NCI-H1092 treated with DMSO at 0.1 percent for 48 hours (cell line): ENCODE measurements at places on chromosomes 3 and 15.

DNA sequence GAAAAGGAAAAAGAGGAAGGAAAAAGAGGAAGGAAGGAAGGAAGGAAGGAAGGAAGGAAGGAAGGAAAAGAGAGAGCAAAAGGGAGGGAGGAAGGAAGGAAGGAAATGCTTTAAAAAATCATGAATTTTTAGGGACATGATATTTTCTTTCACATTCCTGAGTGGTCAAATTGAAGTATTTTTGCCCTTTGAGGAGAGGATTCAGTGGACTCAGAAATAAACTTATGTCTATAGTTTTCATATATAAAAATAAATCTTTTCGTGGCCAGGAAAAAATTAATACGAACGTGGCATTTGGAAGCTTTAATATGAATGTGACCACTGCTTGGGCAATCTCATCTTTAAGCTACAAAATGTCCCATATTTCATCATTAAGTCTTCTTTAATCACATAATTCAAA lies 183.0 kb upstream of the TMCO5A start:
- no peak for DNase-seq

- DNase-seq, result no peak
Measured at GRCh38 chr3:180184816-180185215, 148.1 kb upstream of the PEX5L start.

DNA sequence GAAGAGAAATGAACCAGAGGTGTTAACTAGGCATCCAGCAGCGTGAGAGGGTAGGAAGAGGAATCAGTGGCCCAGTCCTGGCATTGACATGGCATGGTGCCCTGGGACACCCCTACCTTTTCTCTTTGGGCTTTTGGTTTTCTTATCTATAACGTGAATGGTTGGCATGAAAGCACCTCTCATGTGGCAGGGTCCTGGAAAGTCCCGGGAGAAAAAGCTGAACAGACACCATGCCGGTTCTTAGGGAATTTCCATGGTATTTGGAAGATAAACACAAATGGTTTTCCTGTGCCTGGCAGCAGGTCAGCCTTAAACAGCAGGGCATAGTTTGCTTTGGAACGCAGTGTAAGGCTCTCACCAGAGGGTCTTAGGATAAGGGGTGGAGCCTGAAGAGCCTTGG lies 15.4 kb downstream of the ARNT2 start:
- no peak for DNase-seq

DNA sequence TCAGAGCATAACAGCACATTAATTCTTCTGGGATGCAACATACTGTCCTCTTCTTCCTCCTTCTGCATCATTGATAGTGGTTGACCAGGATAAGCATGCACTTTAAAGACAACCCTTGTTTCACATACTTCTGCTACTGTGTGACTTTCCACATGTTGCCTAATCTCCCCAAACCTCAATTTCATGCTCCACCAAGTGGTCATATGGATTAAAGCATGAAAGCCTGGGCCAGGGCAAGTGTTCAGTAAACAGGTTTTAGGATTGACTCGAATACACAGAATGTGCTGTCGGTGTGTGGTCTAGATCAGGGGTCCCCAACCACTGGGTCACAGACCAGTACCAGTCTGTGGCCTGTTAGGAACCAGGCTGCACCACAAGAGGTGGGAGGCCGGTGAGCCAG lies 22.5 kb upstream of the BFSP2 start:
- peak; percentile 21 for DNase-seq

DNA sequence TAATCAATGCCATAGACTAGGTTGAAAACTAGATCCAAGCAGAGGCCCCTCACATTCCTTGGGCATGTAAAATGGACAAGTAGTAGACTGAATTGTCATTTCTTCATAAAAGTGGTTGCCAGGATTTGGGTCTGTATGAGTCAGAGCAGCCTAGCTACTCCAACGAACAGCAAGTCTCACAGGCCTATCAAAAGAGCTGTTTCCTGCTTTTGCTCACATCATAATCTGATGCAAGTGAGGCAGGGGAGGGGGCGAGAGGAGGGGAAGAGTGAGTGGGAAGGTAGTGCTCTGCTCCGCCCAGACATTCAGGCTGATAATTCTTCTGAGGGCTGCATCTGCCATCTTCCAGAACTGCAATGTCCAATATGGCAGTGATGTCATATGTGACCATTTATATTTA lies 228.9 kb upstream of the PRICKLE2 start:
- no peak for DNase-seq

GRCh38 chr3:167773584-167773983 lies 38.1 kb downstream of the SERPINI1 start:
- DNase-seq, result no peak

DNA sequence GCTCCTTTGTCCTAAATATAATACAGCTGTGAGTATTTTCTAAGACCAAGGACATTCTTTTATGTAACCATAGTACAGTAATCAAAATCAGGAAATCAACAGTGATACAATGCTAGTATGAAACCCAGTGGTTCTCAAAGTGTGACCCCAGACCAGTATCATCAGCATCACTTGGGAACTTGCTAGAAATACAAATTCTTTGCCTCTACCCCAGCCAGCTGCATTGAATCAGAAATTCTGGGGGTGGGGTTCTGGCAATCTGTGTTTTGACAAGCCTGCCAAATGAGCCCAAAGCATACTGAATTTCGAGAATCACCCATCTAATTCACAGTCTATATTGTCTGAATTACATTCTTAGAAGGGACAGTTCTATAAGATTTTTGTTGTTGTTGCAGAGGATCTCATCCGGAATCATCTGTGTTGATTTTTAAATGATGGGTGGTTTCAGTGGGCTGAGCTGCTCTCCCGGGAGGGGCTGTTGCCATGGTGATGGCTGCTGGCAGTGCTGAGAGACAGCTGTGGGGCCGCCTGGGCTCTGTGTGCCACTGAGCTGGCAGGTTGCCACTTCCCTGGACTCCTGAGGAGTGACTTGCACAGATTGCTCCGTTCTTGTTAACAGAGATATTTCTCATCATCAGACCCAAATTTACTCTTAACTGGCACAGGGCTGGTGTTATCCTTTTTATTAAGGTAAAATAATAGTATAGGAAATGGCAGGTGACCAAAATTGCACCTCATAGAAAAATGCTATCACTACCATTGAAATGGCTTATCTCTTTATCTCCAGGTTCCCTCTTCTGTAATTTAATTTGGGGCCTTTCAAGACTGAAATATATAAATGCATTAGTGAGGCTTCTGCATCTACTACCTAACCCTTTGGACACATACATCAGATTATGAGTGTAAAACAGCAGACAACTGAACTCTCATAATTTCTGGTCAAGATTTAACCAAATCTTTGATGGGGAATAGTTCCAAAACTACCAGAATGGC lies 56.5 kb downstream of the NEK11 start:
- peak; percentile 88 for DNase-seq

DNA sequence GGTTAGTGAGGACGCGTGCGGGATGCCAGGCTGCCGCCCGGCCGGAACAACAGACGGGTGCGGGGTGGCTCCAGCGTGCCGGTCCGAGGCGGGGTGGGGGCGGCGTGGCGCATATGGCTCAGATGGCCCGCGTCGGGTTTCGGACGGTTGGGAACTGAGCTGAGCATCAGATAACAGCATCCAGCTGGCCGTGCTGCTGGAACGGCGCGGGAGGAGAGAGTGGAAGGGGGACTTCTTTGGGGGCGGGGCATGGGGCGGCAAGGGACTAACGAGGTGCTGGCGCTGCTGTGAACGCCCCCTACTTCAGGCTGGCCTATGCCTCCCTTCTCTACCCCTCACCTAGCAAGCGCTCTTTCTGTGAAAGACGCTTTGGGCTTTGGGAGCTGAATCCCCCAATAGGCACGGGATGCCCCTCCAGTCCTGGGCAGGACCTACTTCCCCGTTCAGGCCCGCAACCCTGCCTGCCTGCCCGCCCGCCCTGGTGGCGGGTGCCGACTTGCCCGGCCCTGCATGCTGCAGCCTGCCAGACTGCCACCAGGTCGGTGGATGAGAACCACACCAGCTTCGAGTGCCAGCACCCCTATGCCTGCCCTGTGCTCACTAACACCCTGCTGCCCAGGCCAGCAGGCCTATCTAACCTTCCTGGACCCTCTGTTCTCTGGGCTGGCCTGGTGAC lies 542 bp downstream of the INKA1 start:
- no peak for DNase-seq

GRCh38 chr15:80441714-80442113 lies 37.5 kb downstream of the ARNT2 start:
- no peak for DNase-seq

DNA sequence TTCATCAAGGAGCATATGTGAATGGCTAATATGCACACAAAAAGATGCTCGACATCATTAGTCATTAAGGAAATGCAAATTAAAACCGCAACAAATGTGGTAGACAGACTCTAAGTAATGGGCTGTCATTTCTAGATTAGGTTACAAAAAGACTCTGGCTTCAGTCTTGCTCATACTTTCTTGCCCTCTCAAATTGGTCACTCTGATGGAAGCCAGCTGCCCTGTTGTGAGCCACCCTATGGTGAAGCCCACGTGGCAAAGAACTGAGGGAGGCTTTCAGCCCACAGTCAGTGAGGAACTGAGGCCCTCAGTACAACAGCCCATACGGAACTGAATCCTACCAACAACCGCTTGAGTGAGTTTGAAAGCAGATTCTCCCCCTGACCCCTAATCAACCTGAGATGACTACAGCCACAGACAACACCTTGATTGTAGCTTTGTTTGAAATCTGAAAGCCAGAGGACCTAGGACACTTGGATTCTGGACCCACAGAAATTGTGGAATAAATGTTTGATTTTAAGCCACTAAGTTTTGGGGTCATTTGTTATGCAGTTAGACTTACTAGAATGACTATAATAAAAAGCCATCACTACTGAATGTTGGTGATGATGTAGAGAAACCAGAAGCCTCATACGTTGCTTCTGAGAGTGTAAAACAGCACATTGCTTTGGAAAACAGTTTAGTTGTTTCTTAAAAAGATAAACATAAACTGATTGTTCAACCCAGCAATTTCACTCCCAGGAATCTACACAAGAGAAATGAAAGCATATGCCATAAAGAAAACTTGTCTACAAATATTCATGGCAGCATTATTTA lies 45.7 kb downstream of the EHHADH start:
- no peak for DNase-seq

GRCh38 chr3:130661140-130661891 lies 85.3 kb downstream of the PIK3R4 start:
- no peak for DNase-seq

- DNase-seq, result peak; percentile 68
Measured at GRCh38 chr3:106381939-106382335, 513.1 kb upstream of the CBLB start.

- no peak for DNase-seq
Measured at GRCh38 chr3:42148982-42149432, 57.9 kb downstream of the TRAK1 start.

- DNase-seq, result no peak
Measured at GRCh38 chr3:53155760-53156159, 5.2 kb upstream of the PRKCD start.

GRCh38 chr3:148601766-148602685 lies 95.7 kb upstream of the AGTR1 start:
- no peak for DNase-seq

DNA sequence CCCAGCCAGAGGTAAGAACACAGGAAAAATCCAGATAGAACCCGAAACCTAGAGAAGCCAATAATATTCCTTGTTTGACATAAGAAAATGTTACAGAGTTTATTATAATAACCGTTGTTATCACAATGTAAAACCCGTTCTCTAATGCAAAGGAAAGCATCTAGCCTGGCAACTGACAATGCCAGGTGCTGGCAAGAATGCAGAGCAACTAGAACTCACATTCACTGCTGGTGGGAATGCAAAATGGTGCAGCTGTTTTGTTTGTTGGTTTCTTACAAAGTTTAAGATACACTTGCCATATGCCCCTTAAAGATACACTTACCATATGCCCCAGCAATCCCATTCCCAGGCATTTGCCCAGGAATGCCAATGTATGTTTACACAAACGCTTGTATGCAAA lies 23.4 kb downstream of the VPS39 start:
- DNase-seq, result no peak

GRCh38 chr15:33101036-33101435 lies 93.5 kb downstream of the FMN1 start:
- DNase-seq, result no peak

DNA sequence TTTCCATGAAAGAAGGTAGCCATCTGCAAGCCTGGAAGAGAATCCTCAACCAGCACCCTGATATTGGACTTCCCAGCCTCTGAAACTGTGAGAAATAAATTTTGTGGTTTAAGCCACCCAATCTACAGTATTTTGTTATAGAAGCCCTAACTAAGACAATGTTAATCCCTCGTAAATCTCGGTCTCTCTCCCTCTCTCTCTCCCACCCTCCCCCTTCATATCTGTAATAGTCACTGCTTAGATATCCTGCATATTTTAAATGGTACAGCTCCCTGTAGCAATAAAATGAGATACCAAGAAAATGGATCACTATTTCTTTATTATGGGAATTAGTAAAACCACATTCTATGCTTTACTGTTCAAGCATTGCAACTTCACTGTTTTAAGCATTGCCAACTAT lies 21.0 kb upstream of the FAM174B start:
- no peak for DNase-seq

DNA sequence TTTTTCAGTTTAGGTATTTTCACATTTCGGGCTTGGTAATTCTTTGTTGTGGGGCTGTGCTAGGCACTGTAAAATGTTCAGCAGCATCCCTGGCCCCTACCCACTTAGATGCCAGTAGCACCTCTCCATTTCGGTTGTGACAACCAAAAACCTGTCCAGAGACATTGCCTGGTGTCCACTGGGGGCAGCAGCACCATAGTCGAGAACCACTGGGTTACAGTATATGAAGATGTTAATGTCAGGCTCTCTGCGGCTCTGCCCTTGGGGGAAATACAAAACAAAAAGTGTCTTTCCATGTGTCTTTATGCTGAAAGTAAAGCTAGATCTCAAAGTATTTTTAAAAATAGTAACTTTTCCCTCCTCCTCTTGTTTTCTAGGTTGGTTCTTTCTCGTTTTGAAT lies 177.2 kb downstream of the ITPR1 start:
- no peak for DNase-seq

GRCh38 chr15:83248151-83249029 lies 36.1 kb downstream of the BNC1 start:
- peak; percentile 28 for DNase-seq

DNA sequence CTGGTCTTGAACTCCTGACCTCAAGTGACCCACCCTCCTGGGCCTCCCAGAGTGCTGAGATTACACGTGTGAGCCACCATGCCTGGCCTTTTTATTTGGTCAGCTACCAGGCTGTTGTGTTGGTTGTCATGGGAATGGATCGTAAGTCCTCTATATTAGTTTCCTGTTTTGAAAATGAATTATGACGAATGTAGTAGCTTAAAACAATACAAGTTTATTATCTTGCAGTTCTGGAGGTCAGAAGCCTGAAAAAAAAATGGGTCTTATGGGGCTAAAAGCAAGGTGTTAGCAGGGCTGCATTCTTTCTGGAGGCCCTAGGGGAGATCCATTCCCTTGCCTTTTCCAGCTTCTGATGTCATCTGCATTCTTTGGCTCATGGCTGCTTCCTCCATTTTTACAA lies 25.1 kb upstream of the HERC1 start:
- DNase-seq, result no peak

DNA sequence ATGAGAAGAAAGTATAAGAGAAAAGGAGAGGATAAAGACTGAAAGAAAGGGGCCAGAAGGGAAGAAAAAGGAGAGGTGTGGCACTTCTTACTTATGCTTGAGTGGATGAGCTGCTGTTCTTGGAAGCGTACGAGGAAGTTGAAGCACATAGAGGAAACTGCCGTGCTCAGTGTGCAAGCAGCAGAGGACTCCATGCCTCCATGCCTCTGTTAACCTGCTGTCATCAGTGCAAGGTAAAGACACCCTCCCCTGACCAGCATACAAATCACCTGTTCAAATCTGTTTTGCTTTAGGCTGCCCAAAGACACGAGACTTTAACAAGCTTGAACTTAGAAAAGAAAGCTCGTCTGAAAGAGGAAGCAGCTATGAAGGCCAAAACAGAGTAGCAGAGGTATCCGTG lies 6.4 kb downstream of the WDR5B start:
- no peak for DNase-seq
